ENCODE measurements at places on chromosomes 7 and 10.

DNA sequence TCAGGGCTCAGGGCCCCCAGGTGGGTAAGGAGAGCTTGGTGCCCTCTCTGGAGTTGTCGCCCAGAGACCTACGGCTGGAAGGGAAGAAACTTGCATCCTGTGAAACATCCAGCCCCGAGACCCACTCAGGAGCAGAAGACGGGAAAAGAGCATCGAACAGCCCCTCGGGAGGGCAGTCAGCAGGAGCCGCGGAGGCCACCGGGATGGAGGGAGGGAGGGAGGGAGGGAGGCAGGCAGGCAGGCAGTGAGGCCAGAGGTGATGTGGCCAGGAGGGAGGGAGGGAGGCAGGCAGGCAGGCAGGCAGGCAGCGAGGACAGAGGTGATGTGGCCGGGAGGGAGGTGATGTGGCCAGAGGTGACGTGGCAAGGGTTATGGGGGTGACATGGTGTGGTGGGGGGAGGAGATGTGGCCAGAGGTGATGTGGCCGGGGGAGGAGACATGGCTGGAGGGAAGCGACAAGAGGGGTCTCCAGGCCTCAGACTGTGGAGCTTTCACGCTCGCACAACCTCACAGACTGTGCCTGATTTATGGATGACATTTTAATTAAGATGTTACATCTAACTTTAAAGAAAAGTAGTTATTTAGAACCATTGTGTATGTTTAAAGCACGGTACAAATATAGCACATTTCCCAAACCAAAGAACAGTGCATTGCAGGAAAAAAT is 141.1 kb downstream of the DIP2C start:
- DNase-seq = no peak

DNA sequence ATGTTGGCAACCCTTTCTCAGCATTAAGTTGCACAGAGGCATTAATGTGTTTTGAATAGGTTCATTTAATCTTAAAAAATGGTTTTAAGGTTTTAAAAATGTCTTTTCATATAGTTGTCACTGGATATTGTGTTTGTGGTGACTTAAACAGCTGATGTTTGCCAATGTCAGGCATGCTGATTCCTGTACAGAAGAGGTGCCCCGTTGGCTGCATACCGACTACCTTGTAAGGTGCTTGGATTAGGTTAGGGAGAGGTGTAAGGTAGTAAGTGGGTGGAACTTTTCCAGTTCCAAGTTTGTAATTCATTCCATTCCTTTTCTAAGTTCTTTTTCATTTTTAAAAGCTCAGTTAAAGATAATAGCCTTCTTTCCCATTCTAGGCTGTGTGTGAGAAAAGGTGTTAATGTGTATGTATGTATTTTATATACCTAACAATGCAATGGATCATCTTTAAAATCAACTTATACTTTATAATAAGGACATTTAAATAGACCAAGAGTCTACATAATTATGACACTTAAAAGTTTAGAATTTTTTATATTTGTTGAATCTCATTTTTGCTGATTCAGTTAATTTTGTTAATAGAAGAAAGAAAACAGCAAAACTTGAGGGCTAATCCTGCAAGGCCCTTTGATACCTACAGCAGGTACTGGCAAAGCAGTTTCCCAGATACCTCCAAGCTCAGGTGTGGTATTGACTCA is 155.2 kb downstream of the LCOR start:
- DNase-seq = no peak

GRCh38 chr10:124719213-124719851 is 24.8 kb downstream of the FAM53B start:
- peak; percentile 52 for DNase-seq

DNA sequence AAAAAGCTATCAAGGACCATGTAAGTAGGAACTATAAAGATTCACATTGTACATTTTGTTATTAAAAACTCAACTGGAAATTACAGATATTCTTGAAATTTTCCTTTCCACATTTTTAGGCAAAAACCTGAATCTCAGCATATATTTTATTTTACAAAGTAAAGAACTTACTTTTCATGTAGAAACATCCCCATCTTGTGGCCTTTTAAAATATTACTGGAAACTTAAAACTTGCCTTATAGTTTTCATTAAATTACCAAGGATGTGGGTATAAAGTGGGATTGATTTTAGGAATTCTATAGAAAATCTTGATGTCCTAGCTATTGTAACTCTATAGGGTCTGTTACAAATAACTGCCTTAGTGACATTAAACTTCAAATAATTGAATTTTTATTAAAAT is 10.6 kb downstream of the DBF4 start:
- DNase-seq = no peak

- DNase-seq = peak; percentile 33
These were observed 1.3 kb upstream of the NMT2 start for GRCh38 chr10:15169555-15170401.
